ENCODE measurements at places on chromosomes 12 and 14.
A peak's percentile ranks its signal among the peaks of the same experiment; 100 is the strongest.

- no peak for DNase-seq
Observed at GRCh38 chr14:88961214-88961613, 136.8 kb downstream of the TTC8 start.

- DNase-seq, result no peak
Observed at GRCh38 chr14:68805414-68805813, 12.5 kb upstream of the ZFP36L1 start.

DNA sequence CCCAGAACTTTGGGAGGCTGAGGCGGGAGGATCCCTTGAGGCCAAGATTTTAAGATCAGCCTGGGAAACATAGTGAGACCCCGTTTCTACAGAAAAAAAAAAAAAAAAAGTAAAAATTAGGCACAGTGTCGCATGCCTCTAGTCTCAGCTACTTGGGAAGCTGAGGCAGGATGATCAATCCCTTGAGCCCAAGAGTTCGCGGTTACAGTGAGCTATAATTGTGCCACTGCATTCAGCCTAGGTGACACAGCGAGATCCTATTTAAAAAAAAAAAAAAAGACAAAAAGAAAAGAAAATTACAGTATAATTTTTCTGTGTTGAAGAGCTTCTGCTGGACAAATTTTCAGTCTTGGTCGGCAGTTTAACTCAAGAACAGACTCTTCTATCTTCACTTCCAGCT lies 133.9 kb upstream of the FGD4 start:
- DNase-seq, result no peak

- no peak for DNase-seq
Observed at GRCh38 chr14:99626041-99626648, 18.8 kb upstream of the HHIPL1 start.

- DNase-seq, result no peak
Observed at GRCh38 chr14:93128725-93129459, 13.2 kb upstream of the ITPK1 start.

- no peak for DNase-seq
Observed at GRCh38 chr12:71704920-71705319, 19.0 kb downstream of the TMEM19 start.

GRCh38 chr12:53045696-53046045 lies 4.2 kb upstream of the TNS2 start:
- peak; percentile 65 for DNase-seq

- DNase-seq, result peak; percentile 93
Observed at GRCh38 chr14:53953002-53953827, 3.4 kb downstream of the BMP4 start.

- no peak for DNase-seq
Observed at GRCh38 chr12:49200919-49201594, 12.2 kb upstream of the TUBA1A start.

DNA sequence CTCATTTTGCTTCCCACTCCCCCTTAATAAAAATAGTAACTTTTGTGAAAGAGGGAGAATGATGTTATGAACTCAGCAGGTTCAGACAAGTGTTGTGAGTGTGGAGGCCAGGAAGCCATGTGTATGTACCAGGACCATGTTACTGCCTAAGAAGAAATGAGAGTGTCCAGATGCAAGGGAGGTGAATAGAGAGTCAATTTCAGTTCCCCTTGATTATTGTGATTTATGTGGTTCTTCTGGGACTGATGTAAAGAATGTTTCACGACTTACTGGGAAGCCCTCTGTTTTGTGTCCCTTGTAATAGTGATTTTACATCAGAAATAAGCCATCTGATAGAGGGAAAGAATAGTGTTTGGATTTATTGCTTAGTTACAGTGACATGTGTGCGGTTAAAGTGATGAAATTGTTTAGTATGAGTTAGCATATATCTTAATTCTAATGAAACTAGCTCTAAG lies 32.5 kb downstream of the FBXO34 start:
- DNase-seq, result no peak

GRCh38 chr12:113907446-113908180 lies 58.5 kb downstream of the RBM19 start:
- DNase-seq, result no peak

DNA sequence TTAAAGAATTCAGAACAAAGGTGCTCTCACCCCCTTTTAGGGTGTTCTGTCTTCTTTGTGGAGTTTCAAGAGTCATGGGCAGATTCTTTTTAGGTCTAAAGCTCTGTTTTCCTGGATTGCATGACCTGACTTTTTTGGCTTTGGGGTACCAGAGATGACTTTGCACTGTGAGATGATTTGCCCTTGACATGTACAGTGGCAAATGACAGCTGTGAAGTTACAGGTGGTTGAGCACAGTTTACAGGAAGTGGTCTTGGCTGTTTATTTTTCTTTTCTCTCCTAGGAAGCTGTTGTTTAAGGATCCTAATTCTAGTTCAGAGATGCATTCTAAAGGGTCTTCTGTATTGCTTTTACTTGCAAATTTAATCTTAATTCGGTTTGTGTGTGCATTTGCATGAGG lies 83.8 kb upstream of the METAP2 start:
- no peak for DNase-seq

DNA sequence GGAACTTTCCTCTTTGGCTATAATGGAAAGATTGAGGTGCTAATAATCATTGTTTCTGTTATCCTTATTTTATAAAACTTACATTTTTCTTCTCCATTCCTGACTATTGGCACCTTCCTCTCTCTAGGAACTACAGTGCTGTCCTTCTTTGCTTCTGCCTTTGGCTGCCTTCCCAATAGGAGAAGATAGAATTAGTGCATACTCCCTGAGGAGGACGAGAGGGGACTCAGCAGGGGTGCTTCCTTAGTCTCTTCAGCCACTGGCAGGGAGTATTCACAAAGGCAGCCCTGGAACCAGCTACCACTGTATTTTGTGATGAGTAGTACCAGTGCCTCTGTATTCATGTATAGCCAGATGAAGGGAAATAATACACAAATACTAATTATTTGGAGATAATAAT lies 208.5 kb downstream of the FOXG1 start:
- no peak for DNase-seq

- no peak for DNase-seq
Observed at GRCh38 chr12:26906024-26906423, 31.8 kb downstream of the INTS13 start.

DNA sequence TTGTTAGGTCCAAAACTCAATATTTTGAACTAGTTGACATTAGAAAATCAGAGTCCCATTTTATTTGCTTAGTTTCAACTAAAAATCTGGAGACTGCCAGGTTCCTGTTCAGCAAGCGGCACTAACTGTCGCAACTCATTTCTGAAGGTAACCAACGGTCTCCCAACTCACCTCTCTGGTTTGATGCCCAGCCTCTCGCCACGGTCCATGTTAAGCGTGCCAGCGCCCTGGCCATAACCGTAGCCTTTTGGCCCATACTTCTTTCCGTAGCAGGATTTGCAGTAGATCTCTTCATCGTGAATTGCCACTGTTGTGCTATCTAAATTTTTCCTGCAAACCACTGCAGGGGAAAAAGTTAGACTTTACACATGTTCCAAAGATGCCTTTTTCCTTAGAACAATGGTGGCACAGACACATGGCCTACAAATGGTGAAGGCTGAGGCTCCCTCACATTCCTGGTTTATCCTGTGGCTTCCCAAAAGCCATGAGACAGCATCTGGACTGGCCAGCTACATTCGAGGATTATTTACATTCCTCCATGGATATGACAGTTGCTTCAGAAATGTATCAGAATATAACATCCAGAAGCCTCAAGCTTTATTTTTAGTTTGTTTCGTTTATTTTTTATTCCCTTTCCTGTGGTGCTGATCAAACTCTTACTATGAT lies 15.7 kb downstream of the CSRP2 start:
- no peak for DNase-seq

DNA sequence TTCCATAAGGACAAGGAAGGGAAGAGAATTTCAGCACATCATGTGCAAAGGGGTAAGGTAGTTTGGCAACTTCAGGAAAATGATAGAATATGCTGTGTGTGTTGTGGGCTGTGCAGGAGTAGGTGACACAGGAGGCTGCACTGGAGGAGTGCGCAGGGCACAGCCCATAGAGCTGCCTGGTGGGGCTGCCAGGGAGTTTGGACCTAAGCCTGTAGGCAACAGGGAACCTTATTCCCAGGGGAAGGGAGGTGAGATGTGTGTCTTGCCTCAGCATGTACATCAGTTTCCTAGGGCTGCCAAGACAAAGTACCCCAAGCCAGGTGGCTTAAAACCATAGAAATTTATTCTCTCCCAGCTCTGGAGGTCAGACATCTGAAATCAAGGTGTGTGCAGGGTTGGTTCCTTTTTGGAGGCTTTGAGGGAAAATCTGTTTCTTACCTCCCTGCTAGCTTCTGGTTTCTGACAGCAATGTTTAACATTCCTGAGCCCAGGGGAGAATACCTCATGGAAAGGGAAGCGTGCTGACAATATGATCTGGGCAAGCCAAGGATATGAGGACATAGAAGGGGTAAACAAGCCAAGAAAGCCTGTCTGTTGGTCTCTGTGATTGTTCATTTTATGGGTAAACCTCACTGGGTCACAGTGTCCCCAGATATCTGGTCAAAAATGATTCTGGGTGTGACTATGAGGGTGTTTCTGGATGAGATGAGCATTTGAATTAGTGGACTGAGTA lies 174.0 kb upstream of the NTF3 start:
- no peak for DNase-seq

DNA sequence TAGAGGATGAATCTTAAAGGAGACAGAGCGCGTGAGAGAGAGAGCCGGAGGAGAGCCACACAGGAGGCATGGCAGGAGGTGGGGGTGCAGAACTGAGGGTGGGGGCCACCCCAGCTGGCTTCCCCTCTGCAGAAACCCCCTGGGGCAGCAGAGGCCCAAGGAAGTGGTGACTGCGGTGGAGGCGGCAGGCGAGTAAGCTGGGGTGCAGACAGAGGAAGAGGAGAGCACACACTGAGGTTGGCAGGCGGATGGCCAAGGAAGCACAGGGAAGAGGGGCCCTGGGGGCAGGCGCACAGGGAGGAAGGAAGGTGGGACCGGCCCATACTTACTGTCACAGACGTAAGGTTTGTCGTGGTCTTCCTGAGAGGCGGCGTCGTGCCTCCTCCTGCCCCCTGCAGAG lies 179.8 kb downstream of the DPF3 start:
- no peak for DNase-seq
